CD4-positive, alpha-beta T cell treated with Interleukin-1 beta for 1 hour (primary cell): ENCODE measurements at places on chromosomes 11 and 22.

DNA sequence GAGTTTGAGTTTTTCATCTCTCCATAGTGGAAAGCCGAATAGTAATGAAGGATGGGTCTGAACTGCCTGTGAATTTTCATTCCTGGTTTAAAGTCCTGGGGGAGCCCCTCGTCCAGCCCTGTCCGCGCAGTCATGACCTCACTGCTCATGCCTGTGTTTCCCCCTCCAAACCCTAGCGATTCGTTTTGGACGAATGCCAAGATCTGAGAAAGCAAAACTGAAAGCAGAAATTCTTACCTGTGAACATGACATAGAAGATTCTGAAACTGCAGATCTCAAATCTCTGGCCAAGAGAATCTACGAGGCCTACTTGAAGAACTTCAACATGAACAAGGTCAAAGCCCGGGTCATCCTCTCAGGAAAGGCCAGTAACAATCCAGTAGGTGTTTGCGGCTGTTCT is 30.5 kb downstream of the CDPF1 start:
- no peak for DNase-seq

- DNase-seq, result no peak
Observed at GRCh38 chr22:50701428-50702154, 29.0 kb downstream of the SHANK3 start.

DNA sequence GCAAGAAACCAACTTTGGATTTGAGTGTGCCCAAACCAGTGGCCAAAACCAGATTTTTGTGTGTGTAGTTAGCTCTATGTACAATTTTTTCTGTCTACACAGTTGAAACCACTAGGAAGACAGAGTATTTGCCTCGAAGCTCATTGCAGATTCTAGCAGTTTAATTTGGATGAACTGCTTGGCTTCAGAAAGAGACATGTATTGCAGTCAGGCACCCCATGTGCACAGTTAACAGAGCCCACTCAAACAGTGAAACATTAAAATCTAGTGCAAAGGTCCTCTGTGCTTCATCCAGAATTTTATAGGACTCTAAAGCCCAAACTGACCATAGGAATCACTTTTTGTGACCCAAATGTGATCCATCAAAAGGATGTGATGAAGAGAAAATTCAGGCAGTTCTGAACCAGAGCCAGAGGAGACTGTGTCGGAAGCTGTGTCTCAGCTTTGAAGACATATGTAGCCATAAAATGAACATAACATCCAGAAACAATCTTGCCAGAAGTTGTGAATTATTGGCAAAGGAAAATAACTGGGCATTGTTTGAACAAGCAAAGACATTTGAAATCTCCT is 82.7 kb downstream of the PANX1 start:
- no peak for DNase-seq

GRCh38 chr11:103927535-103927934 is 108.9 kb upstream of the DDI1 start:
- DNase-seq, result no peak

DNA sequence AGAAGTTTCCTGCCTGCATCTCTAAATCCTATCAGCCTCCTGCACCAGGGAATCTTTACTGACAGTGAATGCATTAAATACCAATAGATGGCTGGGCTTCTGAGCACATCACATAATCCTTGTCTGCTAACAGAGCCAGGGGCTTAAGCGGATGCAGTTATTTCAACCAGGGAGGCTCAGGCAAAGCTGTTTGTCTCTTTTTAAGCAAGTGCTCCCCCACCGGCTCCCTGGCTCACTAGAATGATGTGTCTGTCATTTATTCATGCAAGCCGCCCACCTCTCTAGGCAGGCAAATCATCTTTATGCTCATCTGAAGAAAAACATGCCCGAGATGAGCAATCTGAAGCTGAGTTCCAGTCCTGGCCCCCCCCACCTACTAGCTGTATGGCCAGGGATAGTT is 182.3 kb downstream of the TENM4 start:
- DNase-seq, result no peak

GRCh38 chr22:49779853-49780697 is 47.6 kb downstream of the BRD1 start:
- no peak for DNase-seq

- no peak for DNase-seq
Observed at GRCh38 chr22:32236970-32237369, 18.2 kb downstream of the SLC5A4 start.

DNA sequence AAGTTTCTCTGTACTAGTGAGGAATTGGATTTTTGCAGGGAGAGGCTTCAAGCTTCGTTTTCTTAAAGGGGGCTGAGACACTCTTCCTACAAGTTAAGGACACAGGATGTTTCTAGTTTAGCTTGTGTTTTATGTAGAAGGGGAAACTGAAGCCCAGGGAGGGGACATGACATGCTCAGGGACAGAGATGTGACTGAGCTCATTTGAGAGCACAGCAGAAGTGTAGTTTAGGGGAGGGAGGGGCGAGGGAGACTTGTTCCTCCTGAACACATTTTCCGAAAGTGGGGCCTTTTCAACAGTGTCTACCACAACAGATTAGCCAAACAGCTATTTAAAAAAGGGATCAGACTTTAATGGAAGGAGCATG is 148.1 kb downstream of the FBXO7 start:
- no peak for DNase-seq

DNA sequence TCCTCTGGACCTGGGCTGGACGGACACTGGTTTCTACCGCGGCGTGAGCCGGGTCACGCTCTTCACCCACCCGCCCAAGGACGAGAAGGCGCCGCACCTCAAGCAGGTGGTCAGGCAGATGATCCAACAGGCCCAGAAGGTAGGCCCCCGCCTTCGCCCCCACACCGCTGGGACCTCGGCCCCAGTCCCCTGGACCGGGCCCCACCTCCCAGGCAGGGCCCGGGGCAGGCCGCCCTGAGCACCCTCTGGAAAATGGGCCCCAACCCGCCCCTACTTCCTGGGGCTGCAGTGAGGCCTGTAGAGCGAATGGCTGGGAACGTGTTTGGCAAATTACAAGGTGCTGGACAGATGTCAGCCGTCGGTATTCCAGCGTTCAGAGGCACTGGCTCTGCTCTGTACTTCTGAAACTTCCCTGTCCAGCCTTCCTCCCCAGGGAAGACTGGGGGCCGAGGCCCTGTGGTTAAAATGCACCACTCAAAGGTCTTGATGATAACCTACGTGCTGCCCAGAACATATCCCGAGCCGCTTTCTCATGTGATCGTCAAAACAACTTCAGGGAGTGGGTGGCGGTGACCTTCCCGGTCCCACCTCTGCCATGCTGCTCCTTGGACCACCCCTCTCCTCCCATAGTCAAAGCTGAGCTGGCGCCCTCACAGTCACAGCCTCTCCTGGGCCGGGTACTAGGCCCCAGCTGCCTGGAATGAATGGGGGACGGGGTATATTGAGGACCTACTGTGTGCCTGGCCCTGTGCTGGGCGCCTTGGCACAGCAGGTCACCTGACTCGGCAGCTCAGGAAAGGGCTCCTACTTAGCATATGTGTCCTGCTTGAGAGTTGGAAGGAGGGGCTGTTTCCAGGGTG is 869 bp downstream of the FAM83F start:
- no peak for DNase-seq

DNA sequence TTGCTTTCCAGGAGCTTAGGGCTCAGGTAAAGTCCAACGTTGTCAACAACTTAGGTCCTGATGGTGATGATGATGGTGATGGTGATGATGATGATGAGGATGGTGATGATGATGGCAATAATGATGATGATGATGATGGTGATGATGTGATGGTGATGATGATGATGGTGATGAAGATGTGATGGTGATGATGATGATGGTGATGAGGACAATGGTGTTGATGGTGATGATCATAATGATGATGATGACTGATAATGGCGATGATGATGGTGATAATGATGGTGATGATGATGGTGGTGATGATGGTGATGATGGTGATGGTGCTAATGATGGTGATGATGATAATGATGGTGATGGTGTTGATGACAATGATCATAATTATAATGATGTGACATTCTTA is 750.2 kb downstream of the TBC1D22A start:
- no peak for DNase-seq

DNA sequence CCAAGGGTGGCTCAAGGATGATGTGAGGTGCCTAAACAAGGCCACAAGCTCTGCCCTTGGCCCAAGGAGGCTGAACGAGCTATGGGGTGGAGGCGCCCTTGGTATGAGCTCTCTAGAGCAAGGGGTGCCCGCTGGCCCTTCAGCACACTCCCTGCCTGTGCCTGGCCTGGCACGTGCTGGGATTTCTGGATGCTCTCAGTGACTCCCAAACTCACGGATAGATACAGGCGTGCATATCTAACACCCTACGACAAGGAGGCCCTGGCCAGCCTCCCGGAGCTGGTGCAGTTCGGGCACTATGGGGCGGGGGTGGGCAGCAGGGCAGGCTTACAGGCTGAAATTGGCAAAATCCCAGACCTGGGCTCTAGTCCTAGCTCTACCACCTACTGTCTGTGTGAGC is 30.6 kb downstream of the SCUBE1 start:
- DNase-seq, result no peak

DNA sequence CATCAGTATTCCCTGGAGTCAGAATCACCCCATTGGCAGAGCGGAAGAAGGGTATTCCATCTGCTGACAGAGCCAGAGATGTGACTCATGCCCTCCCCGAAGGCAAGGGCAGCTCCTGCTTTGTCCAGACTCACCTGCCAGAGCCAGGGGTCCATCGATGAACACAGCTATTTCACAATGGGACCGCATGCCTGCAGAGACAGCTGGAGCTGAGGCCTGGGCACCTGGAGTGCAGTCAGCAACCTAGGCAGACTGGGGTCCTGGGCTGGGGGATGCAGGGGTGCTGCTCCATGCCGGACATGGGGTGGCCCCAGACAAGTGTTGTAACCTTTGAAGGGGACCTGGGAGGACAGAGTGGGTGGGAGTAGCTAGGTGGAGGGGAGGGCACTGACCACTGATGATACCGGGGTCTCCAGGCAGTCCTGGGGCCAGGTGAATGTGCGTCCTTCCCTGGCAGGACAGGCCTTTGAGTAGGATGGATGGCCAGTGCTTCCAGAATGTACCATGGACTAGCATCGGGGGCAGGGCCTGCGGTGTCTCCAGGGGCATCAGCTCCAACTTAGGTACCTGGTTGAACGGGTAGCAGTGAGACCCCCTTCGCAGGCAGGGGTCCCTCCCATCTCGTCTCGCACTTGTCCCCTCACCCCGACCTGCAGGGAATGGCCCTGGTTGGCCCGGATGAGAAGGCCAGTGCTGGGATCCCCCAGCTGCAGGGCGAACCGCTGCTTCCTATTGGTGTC is 1.7 kb downstream of the TRPT1 start:
- no peak for DNase-seq

DNA sequence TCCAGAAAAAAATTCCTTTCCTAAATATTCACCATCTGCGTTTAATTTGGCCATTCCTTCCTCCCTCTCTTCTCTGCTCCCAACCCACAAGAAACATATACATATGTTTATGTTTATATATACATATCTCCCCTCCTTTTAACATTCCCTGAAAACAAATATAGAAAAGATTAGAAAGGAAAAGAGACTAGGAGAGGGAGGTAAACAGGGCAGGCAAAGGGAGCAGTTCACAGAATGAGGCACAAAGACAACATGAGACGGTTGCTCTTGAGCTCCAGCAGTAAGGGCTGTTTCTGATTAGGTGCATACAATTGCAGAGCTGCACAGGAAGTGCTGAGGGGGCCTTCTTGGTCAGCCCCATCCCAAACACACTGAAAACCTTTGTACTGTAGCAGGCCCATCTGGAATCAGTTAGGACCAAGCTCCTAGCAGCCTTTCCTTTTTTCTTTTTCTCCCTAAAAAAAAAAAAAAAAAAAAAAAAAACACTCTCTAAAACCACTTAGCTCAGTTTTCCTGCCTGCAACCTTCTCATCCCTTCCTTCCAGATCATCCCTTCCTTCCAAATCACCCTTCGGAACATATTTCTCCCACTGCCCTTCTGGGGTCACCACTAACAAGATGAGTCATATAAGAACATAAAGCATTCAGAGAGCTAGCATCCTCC is 57.0 kb downstream of the RBFOX2 start:
- DNase-seq, result no peak

DNA sequence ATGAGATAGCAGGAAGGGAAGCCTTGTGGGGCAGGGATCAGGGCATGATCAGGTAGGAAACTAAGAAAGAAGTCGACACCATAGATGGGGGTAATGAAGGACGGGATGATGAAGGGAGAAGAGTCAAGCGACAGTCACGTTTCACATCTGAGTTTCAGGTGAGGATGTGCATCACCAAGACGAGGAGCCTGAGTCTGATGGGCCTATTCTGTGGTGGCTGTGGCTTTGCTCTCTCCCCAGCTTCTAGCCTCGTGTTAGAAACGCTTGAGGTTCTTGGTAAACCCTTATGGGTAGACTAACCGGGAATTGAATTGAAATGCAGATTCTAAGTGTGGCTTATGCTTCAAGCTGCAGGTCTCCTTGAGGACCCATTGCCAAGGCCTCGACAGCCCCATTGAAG is 45.6 kb upstream of the LMO1 start:
- DNase-seq, result no peak

- no peak for DNase-seq
Observed at GRCh38 chr22:29301716-29302401, 4.6 kb upstream of the GAS2L1 start.

- no peak for DNase-seq
Observed at GRCh38 chr11:68251765-68252164, 20.0 kb downstream of the C11orf24 start.

DNA sequence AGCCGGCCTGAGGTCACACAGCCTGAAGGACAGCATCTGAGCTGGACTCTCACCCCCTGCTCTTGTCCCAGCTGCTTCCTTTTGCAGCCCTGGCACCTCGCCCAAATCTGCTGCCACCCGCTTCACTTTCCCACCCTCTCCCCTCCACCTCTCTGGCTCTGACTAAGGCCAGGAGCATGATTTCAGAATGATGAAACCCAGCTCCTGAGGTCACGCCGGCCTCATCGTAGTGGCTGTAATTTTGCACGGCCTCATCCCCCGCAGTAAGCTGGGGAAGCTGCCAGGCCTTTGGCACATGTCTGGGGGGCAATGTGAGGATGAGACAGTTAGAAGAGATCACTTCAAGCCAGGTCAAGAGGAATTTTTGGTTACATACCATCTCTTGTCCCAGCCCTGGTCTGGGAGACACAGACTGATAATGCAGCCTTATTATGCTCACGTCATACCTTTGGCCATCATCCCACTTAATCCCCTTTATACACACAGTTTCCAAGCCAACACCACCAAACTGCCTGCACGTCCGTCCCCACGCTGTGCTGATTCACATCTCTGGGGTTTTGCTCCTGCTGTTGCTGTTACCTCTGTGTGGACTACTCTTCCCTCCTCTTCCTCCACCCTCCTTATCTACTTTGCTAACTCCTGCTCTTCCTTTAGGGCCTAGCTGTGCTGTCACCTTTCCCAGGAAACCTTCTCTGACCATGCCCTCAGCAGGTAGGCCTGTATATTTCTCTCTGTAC is 58.1 kb downstream of the CHRDL2 start:
- DNase-seq, result no peak

- DNase-seq, result peak; percentile 37
Observed at GRCh38 chr11:134228625-134229024, 4.2 kb downstream of the VPS26B start.

GRCh38 chr11:88281317-88281712 is 56.2 kb downstream of the CTSC start:
- no peak for DNase-seq

- no peak for DNase-seq
Observed at GRCh38 chr11:116390963-116391362, 381.8 kb downstream of the BUD13 start.
